ENCODE measurements at places on chromosomes 1 and 21.

DNA sequence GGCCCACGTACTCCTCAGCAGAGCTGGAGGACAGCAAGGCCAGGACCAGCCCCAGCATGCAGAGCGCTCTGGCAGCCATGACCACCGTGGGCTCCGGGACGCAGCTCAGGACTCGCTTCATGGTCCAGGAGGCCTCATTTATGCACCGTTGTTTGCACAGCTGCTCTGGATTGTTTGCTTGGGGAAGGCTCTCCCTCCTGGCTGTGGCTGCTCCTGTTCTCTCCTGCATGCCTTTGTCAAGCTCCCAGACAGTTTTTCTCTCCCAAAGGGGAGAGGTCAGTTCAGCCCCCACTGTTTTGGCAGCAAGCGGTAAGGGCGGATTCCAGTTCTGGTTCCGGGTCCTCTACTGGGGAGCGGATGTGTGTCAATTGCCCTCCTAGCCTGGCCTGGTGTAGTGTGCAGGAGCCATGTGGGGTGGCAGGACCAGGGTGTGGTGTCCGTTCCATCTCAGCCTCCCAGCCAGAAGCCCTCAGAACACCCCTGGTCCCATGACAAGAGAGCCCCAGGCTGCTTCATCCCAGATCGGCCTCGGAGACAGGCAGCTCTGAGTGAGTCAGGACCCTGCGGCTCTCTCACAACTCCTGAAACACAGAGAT lies at the start of gene TFF3:
Gene TFF3, minus strand, starts transcription at position 114 of the 596 bp plus-strand sequence. Its CDS starts 35 bp downstream, at position 79.
- no peak for DNase-seq

DNA sequence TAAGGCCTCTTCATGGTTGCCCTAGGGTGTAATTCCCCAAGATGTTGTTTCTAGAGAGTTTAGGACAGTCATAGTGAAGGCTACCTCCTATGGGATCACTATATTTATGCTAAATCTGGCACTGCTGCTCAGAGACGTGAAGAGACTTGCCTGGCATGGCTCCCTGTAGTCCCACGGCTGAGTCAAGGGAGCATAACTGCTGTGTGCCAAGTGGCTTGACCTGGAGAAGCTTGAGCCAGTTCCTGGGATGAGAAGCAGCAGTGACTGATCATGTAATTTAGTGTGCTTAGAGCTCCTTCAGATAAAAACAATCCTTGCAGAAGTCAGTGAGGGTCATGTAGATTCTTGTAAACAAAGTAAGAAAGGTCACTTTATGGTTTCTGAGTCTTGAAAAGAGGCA lies 68.9 kb upstream of the TSPAN2 start:
- no peak for DNase-seq

DNA sequence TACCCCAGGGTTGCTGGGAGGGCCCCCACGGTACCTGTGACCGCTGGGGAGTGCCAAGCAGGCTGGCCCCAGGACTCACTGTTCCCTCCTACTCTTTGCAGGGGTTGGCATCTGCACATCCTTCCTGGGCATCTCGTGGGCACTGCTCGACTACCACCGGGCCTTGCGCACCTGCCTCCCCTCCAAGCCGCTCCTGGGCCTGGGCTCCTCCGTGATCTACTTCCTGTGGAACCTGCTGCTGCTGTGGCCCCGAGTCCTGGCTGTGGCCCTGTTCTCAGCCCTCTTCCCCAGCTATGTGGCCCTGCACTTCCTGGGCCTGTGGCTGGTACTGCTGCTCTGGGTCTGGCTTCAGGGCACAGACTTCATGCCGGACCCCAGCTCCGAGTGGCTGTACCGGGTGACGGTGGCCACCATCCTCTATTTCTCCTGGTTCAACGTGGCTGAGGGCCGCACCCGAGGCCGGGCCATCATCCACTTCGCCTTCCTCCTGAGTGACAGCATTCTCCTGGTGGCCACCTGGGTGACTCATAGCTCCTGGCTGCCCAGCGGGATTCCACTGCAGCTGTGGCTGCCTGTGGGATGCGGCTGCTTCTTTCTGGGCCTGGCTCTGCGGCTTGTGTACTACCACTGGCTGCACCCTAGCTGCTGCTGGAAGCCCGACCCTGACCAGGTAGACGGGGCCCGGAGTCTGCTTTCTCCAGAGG lies 6.8 kb downstream of the XKR8 start:
- DNase-seq: no peak

DNA sequence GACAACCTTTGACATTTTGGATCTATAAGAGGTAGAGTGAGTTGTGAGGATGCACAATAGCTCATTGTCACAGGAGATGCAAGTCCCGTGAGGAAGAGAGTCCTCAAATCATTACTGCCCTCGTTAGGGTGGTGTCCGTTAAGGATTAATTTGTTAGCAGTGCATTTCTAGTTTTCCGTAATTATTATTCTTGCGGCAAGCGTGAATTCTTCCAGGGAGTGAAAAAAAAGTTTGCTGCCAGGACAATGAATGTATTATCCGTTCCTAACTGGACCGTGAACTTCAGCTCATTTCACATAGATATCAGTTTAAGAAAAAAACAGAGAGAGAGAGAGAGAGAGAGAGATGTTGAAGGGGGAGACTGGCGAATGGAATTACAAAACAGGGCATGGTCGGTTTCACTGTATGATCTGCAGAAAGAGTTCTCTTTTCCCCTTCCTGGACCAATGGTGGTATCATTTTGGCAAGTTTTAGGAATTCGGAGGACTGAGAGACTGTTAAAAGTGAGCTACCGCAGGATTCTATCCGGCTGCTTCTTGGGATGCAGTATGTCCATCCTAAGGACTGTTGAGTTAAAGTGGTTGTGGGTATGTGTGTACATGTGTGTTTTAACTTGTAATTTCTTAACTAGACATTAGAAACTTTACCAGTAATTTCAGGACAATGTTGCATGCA lies 216.0 kb upstream of the NFIA start:
- DNase-seq: no peak

DNA sequence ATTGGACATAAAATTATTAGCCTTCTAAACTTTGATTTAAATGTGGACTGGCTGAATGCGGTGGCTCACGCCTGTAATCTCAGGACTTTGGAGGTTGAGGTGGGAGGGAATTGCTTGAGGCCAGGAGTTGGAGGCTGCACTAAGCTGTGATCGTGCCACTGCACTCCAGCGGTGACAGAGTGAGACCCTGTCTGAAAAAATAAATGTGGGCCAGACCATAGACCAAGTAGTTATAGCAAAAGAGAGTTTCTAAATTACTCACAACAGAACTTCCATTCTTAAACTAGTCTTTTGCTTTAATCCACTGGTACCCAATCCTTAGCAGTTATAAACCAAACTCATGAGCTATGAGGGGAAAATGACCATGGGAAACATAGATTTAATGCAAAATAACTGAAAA lies 35.2 kb downstream of the RAP1A start:
- DNase-seq: no peak

DNA sequence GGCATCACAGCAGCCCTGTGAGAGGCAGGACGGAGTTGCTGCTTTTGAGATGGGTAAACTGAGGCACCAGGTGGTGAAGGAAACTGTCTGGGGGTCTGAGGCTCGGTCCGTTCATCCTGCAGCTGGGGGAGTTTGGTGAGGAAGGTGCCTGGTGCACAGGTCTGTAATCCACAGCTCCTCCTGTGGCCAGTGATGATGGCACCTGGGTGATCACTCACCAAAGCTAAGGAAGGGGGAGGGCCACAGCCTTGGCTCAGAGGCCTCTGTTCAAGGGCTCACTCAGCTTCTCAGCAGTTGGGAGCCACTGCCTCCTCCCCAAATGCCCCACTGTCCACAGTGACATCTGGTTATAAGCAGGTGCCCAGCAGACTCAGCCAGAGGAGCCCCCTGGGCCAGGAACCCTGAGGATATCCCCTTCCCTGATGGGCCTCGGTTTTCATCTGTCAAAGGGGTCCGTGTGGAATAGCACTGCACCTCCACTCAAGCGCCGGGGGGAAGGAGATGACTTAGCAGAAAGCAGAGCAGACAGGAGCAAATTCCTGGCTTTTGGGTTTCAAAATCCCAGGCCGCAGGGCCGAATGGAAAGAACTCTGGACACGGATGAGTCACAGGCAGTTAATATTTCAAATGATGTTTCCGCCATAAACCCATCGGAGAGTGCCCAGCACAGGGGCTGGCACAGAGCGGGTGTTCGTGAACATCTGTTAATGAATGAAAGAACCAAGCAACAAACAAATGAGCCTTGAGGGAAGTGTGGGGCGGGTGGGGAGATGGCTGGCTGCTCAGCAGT lies 82.8 kb downstream of the DMRTB1 start:
- DNase-seq: peak; percentile 89

- no peak for DNase-seq
These were observed 36.9 kb downstream of the CDK18 start for GRCh38 chr1:205541161-205541886.

- DNase-seq: peak; percentile 98
These were observed 1755.4 kb downstream of the PLA2G4A start for GRCh38 chr1:188584119-188584518.

GRCh38 chr1:167631936-167632614 lies 2.0 kb downstream of the RCSD1 start:
- no peak for DNase-seq

DNA sequence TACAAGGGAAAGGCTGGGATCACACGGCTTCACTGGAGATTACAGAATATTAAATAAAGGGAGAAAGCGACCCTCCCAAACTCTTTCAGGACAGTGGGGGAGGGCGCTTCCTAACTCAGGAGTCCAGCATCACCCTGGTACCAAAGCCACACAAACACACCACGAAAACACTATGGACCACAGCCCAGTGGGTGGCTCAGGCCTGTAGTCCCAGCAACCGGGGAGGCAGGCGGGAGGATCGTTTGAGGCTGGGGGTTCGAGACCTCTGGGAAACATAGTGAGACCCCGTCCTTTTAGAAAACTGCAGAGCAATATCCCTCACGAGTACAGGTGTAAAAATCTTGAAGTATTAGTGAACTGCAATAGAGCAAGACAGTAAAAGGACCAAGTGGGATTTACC lies 16.0 kb downstream of the TRIM11 start:
- DNase-seq: no peak

DNA sequence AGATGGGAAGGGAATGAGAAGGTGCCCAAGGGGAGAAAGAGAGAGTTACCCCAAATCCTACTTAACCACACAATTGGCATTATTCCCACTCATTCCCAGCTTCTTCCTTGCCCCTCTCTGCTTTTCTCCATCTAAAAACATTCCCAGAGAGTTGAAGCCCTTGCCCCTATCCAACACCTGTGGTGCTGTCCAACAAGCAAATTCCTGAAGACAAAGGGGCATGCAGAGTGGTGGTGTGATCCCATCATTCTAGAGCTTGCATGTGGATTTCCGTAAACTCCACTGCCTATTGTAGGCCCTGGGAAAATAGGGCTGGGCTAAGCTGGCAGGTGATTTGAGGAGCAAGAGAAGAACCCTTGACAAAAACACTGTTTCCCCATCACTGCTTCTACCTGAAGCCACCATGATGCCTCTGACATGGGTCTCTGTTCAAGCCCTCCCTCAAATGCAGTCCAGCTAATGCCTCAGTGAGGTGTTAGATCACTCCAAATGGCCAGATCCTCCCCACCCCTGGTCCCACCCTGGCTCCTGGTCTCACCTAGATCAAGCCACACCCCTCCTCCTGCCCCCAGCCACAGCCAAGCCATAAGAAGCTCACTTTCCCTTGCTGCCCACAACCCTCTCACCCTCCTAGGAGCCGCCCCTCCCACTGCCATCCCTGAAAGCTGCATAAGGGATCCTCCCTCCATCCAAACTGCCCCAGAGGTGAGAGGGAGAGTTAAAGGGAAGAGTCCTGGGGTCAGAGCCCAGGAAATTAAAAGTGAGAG lies 29.5 kb downstream of the SYT2 start:
- DNase-seq: no peak

DNA sequence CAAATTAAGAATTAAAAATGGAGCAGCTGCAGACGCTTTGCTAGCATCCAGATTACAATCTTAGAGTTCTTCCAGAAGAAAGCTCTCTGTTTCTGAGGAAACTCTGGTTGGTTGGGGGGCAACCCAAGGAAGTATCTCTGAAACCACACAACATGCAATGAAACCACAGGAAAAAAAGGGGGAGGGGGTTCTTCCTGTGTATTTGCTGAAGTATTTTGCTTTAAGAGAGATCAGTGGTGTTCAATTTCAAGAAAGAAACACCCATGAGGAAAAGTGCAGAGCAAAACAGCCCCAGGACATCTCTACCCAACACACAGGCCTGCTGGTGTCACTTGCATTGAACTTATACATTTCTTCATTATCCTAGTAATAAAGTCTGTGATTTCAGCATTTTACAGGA lies 19.7 kb upstream of the TIAM1 start:
- no peak for DNase-seq

- DNase-seq: no peak
These were observed 732.3 kb downstream of the NCAM2 start for GRCh38 chr21:21730512-21730911.
